ENCODE measurements at places on chromosomes 1 and 21.

- no peak for DNase-seq
These were observed 60.4 kb downstream of the CNIH3 start for GRCh38 chr1:224676551-224676950.

DNA sequence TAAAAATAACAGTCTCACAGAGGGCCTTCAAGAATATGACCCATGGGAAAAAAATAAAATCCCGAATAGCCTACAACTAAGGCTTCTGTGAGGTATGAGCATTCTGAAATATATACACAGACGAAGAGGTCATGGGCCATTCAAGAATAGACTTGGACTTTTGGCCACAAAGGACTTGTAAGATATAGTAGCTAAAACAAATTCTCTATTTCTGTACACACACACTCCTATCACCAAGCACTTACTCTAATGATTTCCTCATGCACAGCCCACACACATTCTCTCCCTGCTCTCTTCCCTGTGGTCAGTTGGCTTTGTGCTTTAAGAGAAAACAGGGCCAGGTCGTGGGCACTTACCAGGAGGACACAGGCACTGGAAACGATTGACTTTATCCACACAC, 69.7 kb upstream of the ADAM30 start:
- no peak for DNase-seq

DNA sequence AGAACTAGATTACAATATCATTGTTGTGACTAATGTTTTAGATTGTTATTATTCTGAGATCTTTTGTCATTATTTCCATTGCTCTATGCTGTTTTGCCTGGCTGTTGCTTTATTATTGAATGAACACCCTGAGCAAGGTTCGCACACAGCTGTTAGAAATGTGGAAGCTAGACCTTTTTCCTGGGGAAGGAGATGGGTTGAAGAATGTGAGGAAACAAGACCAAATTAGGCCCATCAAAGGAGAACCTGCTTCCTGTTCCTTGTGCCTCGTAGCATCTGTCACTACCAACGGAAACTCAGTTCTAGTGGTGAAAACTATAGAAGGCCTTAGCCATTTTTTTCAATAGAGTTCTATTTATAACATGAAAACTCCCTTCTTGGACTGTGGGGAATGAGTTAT, 68.7 kb downstream of the RGL1 start:
- DNase-seq = no peak

- no peak for DNase-seq
These were observed 256.2 kb downstream of the DISC1 start for GRCh38 chr1:231882790-231883189.

DNA sequence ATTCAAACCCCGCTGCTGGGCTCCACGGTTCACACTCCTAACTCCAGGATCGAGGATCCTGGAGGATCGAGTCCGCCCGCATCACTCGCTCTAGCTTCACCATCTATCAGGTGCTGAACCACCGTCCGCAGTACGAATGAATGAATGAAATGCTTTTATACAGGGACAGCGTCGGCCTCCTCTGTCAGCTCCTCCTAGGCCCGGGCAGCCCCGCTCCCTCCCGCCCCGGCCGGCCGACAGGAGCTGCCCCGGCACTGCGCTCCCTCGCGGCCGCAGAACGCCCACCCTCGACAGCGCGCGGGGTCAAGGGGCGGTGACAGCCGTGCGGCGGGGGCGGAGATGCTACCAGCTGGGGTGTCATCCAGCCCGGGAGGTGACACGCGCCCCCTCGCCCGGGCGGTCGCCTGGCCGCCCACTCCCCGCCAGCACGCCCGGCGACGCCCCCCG, 520 bp downstream of the ZBTB17 start:
- DNase-seq = peak; percentile 69

- peak; percentile 92 for DNase-seq
These were observed 61.4 kb downstream of the ACBD3 start for GRCh38 chr1:226125097-226125630.

Measured in activated CD4-positive, alpha-beta memory T cell treated with anti-CD3 and anti-CD28 coated beads, Interleukin-2, amount 10 ng/mL, durations not matched to agents 7 days and 5 days (primary cell).